ENCODE measurements at places on chromosomes 2 and 18. TPM values are rescaled to one million over a fixed set of nuclear protein-coding genes. Genes with fewer than 3 reads are reported as not detected.
A peak's percentile ranks its signal among the peaks of the same experiment; 100 is the strongest.

PTPN2 gene
- total RNA-seq, result 45.1 TPM

TMEM200C gene
- 8.6 TPM for total RNA-seq

SANBR gene
- 47.9 TPM for total RNA-seq

GPR39 gene
- 4.0 TPM for total RNA-seq

POU3F3 gene
- not detected for total RNA-seq

ADAM23 gene
- 19.9 TPM for total RNA-seq

PFN4 gene
- total RNA-seq, result 0.55 TPM

PSMG2 gene
- total RNA-seq, result 58.2 TPM

MATN3 gene
- total RNA-seq, result 3.1 TPM

DNA sequence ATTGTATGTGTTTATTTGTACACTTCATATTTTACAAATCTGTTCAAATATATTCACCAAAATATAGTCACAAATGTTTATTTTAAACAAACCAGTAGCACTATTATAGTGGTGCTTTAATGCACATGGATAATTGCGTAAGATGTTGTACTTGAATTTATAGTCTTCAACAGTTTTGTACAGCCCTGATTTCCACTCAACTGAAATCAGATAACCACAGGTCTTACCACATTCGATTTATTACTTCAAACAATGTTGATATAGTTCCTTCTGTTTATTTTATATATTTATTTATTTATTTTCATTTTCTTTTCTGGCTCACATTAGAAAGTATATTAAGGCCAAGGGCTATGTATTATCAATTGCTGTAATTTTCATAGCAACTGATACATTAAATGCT is 99.4 kb upstream of the ZNF804A start:
- no peak for DNase-seq

- no peak for DNase-seq
Measured at GRCh38 chr2:10330700-10331026, 28.0 kb downstream of the HPCAL1 start.

DNA sequence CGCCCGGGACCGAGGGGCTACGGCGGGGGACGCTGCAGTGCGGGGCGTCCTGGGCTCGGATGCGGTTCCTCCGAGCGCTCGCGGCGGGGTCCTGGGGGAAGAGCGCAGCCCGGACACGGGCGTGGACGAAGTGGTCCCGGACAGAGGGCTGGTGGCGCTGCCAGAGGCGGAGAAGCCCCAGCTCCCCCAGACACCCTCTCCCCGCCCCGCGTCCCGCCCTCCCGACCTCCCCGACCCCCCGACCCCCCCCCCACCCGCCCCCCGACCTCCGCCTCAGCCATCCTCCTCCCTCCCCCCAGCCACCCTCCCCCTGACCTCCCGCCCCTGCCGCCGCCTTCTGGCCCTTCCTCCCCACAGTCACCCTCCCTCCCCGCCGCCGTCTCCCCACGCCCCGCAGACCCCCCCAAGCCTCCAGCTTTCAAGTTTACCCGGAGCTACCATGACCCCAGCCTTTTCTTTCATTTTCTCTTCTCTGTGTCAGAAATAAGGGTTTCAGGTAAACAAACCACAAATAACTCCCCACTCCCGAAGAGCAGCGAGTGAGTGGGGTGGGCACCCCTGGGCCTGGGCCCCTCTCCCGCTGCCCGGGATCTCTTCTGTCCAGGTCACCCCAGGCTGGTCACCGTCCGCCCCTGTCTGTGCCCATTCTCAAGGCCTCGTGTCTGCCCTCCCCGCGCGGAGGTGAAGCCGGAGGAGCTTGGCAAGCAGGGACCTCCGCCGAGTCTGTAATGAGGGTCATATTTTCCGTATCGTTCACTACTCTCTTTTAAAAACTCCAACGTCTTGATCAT is 5.1 kb downstream of the NFATC1 start:
- no peak for DNase-seq

- no peak for DNase-seq
Measured at GRCh38 chr2:83055376-83056010, 1403.6 kb downstream of the SUCLG1 start.

- DNase-seq, result no peak
Measured at GRCh38 chr2:151264157-151264825, 2.6 kb upstream of the RBM43 start.

DNA sequence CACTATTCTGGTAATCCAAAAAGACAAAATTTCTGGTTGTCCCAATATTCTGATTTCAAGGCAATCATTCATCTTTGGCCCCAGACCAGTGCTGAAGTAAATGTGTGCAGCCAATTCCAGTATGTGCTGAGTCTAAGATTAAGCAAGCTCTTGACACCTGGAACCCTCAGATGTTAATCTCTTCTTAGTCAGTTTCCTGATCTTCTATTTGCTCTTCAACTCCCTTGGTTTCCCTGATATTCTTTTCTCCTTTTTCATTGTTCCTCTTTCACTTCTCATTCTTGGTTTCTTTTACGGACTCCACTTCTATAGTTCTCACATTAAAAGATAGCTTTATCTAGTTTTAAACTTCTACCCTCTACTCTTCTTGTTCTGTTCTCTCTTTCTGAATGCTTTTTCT is 445.7 kb upstream of the FANCL start:
- no peak for DNase-seq

- DNase-seq, result no peak
Measured at GRCh38 chr2:126770466-126770865, 114.5 kb downstream of the GYPC start.

DNA sequence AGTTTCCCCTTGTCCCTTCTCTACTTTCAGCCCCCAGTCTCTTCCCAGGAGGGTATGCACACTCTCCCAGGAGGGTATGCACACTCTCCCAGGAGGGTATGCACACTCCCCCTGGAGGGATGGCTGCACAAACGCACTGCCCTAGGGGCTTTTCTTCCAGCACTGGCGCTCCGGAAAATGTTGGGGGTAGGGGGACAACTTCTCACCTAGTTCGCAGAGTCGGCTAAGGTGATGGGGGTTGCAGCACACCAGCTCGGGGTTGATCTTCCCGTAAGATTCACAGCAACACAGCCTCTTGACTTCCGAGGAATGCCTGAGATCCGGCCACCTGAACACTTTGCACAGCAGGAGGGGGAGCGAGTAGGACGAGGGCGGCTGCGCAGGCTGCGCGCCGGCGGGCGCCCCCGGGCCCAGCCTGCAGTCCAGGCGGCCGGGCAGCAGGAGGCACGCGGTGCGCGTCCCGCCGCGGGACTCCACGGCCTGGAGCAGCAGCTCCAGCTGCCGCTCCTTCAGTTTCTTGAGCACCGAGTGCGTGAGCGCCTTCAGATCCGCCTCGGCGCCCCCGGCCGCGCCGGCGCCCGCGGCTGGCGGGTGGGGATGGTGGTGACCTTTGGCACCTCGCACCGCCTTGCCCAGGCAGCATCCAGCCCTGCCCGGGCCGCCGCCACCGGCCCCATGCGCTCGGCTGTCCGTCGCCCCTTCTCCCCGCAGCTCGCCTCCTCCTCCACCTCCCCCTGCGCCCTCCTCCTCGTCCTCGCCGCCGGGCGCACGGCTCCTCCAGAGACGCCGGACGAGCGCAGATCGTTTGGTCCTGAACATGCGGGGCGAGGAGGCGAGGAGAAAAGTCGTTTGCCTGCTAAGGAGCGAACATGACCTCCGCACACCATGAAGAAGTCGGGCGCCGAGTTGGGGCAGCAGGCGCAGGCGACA is 894 bp downstream of the SMAD7 start:
- peak; percentile 44 for DNase-seq

- no peak for DNase-seq
Measured at GRCh38 chr2:23204685-23205242, 180.2 kb upstream of the KLHL29 start.

- no peak for DNase-seq
Measured at GRCh38 chr2:66665124-66665984, 230.4 kb downstream of the MEIS1 start.

DNA sequence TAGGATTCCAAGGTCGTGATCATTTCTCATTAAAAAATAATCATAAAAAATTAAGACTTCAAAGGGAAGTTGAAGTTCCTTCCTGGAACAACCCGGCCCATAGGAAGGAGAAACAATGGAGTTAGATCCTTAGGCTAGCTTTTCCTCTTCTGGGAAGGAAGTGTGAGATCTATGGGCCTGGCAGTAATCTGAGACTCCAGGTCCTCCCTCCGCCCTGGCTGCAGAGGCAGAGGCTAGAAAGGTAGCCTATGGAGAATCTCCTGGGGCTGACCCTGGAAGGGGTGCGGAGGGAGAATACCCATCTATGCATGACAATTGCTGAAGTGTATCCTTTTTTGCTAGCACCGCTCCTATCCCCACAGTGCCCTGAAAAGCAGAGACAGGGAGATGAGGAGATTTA is 37.9 kb downstream of the TRIB2 start:
- DNase-seq, result no peak

- DNase-seq, result peak; percentile 17
Measured at GRCh38 chr18:21191596-21192307, 50.3 kb upstream of the GREB1L start.

DNA sequence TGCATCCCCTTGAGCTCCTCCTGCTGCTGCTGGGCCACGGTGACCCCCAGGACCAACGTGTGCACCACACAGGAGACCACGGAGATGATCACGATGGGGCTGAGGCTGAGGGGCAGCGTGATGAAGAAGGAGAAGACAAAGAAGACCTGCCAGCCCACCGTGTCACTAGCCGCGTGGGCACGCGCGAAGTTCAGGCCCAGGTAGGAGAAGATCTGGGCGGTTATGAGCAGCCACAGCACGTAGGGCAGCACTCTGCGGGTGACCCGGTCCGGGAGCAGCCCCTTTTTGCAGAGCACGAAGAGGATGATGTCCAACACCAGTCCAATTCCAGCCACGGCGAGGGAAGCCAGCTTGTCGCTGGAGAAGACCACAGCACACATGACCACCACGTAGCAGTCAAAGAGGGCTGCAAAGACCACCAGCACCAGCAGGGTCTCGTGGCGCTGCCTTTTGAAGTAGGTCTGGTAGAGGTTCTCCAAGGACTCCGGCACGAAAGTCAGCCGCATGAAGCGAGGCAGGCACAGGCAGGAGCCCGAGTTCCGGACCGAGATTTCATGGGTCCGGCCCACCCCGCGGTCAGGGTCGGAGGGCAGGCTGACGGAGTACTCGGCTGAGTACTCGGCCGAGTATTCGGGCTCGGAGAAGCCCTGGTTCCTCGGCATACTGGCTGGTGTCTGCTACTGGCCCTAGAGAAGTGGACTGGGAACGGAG is 1.6 kb downstream of the ADCY3 start:
- DNase-seq, result no peak

DNA sequence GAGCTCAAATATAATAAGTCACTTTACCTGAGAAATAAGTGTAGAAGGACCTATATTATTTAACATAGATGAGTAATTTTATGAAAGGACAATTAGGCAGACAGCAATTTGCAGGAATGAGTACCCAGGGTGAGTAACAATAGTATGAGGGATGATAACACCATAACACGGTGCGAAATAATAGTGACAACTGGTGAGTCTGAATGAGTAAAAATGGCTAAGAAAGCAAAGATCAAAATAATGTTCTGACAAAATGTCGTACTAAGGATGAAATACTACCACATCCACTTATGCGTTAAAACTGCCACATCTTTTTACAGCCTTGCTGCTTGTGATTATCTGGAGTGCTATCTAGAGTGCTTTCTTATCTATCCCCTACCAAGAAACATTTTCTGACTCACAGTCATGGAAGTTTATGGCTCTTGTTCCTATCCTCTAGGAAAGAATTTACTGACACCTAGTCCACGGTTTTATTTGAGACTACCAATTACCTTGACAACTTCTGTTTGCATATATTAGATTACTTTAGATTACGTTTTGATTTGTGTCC is 929.7 kb downstream of the LRP1B start:
- no peak for DNase-seq

- no peak for DNase-seq
Measured at GRCh38 chr18:26159353-26159752, 25.7 kb downstream of the PSMA8 start.

DNA sequence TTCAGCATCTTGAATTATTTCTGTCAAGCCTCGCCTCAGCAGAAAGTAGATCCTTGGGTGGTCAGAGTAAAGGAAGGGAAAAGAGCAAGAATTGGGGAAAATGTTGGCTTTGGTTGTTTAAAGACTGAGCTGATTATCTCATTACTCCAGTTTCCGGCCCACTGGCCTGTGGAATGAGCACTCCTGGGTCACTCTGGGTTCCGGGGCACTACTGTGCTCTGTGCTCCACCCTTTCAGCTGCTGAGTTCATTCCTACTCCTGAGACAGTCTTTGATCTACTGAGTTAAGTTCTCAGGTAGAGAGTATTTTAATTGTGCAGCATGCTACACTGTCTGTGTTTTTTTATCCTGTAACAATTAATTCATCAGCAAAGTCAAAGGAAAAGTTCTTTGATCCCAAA is 427.7 kb downstream of the CDH2 start:
- no peak for DNase-seq

DNA sequence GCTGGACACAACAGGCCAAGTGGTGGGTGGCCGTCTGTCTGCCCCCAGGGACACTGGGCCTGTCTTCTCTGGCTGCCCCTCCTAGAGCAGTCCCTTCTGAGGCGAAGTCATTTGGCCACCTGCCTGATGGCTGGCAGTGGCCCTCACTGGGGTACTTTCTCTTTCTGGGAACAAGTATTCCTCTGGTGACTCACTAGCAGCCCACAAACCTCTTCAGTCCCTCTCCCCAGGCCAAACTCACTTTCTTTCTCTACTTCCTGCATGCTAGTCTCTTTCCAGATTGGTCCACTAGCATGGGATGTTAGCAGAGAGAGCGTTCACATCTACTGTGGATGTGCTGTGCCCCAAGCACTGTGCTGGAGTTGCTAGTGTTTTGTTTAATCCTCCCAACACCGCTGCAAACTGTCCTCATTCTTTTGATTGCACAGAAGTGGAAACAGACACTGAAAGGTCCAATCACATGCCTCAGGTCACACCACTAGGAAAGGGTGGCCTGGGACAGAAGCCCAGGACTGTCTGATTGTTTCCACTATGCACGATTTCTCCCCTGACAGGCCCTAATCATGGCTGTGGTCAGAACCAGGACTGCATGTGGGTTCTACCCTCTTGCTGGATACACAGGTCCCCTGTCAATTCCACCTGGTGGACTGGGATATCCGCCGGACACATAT is 5.2 kb downstream of the DYSF start:
- no peak for DNase-seq

- no peak for DNase-seq
Measured at GRCh38 chr18:3212657-3213056, 7.1 kb downstream of the MYOM1 start.

DNA sequence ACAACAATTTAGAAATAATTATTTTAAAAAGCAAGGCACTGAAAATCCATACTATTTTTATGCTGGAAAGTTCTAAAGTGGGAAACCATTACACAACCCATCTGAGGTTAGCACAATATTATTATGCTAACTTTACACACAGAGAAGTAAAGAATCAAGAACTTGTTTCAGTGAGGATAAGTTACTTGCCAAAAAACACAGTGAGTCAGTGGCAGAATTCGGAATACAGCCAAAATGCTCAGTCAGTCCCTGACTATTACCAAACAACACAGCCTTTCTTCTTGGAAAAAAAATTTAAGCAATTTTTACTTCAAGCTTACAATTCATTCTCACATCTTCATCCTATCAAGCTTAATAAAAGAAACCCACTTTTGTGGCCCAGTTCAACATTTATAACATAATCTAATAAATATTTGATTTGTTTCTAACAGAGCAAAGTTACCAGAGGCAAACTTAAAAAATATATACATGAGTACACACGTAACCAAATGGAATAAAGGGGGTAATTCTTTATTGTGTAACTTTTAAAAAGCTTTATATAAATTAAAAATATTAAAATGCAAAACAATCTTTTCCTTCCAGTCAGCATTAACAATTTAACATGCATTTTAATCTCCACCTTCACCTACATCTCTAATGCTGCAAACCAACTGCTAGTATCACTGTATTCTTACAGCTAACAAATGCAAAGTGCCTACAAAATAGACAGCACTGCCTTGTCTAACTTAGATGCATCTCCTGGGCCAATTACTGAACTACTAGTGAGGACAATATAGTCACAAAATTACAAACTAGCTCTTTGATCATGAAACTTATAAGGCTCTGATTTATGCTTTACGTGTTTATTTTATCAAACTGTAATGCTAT is 55.2 kb downstream of the CCDC88A start:
- DNase-seq, result no peak
